T-helper 1 cell (primary cell): ENCODE measurements at places on chromosomes 12 and 14.

GRCh38 chr14:51677266-51677665 is 25.6 kb downstream of the FRMD6 start:
- no peak for DNase-seq

- DNase-seq, result no peak
Observed at GRCh38 chr14:60275932-60276331, 26.9 kb downstream of the PPM1A start.

GRCh38 chr12:24197532-24197931 is 248.1 kb upstream of the SOX5 start:
- no peak for DNase-seq

GRCh38 chr12:54197431-54197909 is 8.7 kb upstream of the SMUG1 start:
- DNase-seq, result no peak
